Adipocyte (in vitro differentiated cells): ENCODE measurements at places on chromosomes 3 and 15.
A peak's percentile ranks its signal among the peaks of the same experiment; 100 is the strongest.

GRCh38 chr3:164658125-164658524 is 420.2 kb downstream of the SI start:
- DNase-seq = no peak

GRCh38 chr3:113829576-113830354 is 8.8 kb upstream of the GRAMD1C start:
- DNase-seq = no peak

DNA sequence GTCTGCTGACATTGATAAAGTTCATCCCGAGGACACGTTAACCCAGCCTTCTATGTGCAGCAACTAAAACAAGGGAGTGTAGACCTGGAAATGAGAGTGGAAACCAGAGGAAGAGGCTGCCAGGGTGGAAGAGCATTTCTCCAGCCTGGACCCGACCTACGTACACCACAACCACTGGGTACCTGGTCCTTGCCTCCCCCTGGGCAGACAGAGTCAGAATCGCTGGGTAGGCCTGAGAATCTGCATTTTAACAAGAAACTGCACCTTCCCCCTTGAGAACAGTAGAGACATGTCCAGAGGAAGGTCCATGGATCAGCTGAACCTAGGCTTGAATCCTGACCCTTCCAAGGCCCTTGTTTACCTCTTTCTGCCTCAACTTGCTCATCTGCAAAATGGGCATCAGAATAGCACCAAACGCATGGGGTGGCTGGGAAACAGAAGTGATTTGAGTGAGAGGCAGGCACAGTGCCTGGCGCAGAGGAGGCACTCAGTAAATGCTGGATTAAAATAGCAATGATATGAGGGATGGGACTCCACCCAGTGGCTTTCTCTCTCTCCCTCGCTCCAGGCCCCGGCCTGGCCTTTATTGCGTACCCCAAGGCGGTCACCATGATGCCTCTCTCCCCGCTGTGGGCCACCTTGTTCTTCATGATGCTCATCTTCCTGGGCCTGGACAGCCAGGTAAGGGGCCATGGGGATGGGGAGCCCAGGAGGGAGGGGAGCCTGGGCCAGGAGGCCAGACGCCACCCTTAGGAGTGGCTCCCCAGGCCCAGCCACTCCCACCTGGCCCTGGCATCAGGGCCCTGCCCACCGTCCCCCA is 66.9 kb upstream of the SLC6A1 start:
- no peak for DNase-seq

GRCh38 chr3:170410428-170411029 is 8.1 kb upstream of the CLDN11 start:
- peak; percentile 61 for DNase-seq

- no peak for DNase-seq
Observed at GRCh38 chr3:157650172-157650571, 147.0 kb upstream of the VEPH1 start.

- DNase-seq = no peak
Observed at GRCh38 chr15:53328341-53328740, 431.1 kb downstream of the WDR72 start.

DNA sequence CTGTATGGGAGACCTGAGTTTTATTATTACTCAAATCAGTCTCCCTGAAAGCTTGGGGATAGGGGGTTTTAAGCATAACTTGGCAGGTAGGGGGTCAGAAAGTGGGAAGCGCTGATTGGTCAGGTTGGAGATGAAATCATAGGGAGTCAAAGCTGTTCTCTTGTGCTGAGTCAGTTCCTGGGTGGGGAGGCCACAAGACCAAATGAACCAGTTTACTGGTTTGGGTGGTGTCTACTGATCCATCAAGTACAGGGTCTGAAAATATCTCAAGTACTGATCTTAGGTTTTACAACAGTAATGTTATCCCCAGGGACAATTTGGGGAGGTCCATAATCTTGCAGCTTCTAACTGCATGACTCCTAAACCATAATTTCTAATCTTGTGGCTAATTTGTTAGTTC is 17.8 kb upstream of the IQCF6 start:
- no peak for DNase-seq

- DNase-seq = peak; percentile 86
Observed at GRCh38 chr3:196081002-196081833, 672 bp downstream of the TFRC start.
